ENCODE measurements at places on chromosomes 6 and 20.

DNA sequence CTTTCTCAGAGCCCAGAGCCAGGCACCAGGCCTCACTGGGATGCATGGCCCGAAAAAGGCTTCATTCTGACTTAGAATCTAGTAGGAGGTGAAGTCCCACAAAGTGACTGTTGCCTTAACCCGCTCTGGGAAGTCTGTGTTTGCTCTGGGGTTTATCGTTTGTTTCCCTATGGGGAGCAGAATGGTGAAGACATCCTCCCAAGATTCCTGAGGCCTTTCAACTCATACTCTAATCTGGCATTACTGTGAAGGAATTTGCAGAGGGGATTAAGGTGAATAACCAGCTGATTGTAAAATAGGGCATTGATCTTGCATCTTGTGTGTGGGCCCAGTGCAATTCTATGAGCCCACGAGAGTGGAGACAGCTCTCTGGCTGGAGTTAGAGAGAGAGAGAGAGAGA lies 67.8 kb downstream of the CDH26 start:
- DNase-seq, result no peak

GRCh38 chr6:118789419-118789818 lies 104.5 kb upstream of the ASF1A start:
- no peak for DNase-seq

GRCh38 chr20:63977739-63978276 lies 1.6 kb downstream of the SAMD10 start:
- peak; percentile 37 for DNase-seq

GRCh38 chr6:80547827-80548226 lies 441.4 kb downstream of the BCKDHB start:
- DNase-seq, result no peak

GRCh38 chr20:14955399-14955798 lies 618.0 kb upstream of the FLRT3 start:
- DNase-seq, result no peak

GRCh38 chr6:99446076-99446475 lies 21.0 kb upstream of the PNISR start:
- DNase-seq, result no peak

- no peak for DNase-seq
These were observed 728.4 kb upstream of the FLRT3 start for GRCh38 chr20:15065794-15066193.

- no peak for DNase-seq
These were observed 7.7 kb upstream of the PBOV1 start for GRCh38 chr6:138225953-138226352.

DNA sequence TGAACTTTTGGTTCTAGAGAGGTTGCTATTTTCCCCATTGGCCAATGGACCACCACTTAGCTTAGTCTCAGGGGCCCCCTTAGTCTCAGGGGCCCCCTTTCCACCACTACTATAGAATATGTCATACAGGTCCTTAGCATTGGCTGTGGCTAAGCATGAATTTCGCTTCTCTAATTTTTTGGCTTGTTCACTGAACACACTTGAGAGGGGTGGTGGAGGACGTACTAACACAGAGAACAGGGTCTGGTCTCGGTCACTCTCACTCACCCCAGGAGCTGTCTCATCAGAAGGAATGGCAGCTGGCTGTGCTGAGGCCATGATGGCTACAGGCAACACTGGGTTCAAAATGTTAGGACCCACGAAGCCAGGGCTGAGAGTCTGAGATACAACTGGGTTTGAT lies 30.3 kb downstream of the ZNF318 start:
- DNase-seq, result no peak

DNA sequence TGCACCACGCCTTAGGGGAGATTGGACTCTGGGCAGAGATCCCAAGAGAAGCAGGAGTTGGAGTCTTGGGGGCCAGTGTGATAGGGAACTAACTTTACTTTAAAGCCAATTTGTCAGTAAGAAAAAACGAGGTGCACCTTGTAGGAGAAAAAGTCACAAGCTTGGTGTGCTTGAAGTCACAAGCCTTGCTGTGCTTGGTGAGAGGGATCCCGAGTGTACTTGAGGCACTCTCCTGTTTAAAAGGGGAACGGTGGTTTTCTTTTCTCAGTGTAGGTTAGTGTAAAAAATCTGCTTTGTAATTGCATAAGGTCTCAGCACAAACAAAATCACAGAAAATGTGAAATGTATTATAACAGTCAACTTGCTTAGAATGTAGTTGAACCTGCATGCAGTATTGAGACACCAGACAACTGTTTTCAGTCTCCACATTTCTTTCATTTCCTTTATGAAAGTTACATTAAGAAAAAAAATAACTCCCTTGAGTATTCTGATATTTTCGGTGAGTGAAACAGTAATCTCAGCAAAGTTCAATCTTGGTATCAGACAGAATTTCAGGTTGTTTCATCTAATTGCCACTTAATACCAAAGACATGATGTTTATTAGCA lies 111.1 kb upstream of the DUSP22 start:
- no peak for DNase-seq

DNA sequence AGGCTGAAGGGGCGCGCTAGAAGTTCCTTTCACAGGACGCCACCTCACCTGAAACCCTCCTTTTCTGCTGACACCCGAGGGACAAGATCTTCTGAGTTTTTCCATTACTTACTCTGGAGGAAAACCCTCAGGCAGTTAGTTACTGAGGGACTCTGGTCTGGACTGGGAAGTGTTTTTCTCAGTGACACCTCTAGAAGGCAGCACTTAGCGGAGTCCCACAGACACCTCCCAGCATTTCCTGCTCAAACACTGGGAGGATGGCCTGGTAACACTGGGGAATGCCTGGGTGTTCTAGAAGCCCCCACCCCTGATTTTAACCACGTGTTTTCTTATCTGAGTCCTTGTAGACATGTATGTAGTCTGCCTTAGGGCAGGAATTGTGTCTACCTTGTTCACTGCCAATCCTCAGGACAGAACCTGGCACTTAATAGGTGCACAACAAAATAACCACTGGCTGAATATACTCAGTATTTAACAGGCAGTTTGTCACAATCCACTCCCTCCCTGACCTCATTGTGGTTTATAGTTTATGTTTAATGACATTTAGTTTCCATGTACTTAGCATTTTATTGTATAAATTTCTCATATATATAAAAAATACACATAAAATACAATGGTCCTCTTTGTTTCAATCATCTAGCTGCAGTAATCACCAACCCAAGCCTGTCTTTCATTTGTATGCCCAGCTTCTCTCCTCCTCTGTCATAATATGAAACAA lies 4.8 kb downstream of the GSTA3 start:
- no peak for DNase-seq

DNA sequence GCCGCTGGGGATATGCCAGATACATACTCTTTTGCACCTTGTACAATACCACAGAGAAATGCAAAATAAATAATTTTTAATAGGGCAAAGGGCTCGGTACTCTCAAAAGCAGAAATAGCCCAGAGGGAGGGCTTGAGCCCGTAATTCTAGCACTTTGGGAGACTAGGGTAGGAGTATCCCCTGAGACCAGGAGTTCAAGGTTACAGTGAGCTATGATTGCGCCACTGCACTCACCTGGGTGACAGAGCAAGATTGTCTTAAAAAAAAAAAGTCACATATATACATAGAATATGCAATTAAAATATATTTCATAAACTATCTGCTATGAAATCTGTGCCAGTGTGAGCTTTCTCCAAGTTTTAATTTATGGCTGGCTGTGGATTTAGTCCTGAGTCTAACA lies 818 bp upstream of the TRMT11 start:
- no peak for DNase-seq

- DNase-seq, result no peak
These were observed 91.3 kb downstream of the PSMB1 start for GRCh38 chr6:170461556-170462365.

- no peak for DNase-seq
These were observed 19.5 kb downstream of the TMEM151B start for GRCh38 chr6:44289726-44290260.

- DNase-seq, result no peak
These were observed 7.9 kb upstream of the SLC52A3 start for GRCh38 chr20:776165-776564.

DNA sequence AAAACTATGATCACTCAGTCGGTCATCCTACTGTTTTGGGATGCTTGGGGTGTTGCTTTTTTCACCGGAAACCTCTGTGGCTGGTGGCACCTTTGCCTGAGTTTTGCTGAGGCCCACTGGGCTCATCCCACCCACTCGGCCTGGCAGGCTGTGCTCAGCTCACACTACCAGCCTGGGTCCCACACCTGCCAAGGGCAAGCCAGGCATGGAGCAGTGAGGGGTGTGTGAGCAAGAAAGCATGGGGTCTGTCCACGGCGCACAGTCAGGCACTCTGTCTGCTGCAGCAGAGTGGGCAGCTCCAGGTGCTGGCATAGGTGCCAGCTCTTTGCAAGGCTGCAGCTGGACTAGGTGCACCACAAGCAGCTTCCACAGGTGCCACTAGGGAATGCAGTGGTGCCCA lies 91.7 kb downstream of the TBXT start:
- no peak for DNase-seq

- no peak for DNase-seq
These were observed 262.1 kb downstream of the LRFN2 start for GRCh38 chr6:40325041-40325440.

- no peak for DNase-seq
These were observed 22.4 kb downstream of the RNF8 start for GRCh38 chr6:37376078-37376743.

DNA sequence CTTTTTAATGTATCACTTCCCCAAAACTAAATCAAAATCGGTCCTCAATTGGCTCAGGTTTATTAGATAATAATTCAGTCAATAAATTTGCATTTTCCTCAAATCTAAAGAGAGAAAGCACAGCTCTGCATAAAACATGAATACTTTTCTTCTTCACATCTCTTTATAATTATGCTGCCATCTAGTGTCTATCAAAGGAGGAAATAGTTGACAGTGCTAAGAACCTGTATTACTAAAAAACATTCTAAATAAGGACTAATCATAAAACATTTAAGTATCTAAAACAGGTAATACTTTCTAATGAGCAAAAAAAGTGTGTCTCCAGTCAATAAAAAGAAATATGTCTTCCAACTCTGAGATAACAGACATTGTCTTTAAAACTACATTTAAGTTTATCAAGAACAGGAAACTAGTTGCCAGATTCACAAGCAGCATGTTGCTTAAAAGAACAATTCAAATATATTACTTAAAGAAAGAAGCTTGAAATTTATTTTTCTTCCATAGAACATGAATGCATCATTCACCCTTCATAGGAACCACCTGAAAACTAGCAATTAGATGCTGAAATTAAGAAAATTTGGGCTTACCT lies 56.5 kb upstream of the DST start:
- DNase-seq, result no peak

- no peak for DNase-seq
These were observed 421.9 kb downstream of the PREX1 start for GRCh38 chr20:48405909-48406308.

DNA sequence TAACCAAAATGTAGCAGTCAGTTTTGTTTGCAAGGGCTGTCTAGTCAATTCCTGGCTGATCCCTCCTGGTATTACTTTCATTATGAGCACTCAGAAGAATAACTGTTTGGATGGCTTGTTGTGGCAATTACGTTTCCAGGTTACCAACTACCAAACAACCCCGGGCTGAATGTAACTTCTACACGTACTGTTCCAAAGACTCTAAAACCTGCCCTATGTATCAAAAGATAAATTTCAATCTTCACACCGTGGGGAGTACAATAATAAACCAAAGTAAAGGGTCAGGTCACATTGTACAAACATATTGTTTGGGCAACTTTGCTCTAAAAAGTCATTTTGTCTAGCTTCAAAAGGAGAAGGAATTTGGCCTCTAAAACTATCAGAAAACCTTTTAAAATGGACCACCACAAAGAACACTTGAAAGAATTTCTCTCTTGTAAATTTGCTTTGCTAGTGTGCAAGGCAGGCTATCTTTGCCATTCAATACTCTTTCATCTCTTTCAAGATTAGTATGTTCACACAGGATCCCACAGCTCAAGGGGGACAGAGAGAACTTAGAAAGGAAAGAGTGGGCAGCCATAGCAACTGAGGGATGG lies 27.6 kb downstream of the DCDC2 start:
- DNase-seq, result no peak

DNA sequence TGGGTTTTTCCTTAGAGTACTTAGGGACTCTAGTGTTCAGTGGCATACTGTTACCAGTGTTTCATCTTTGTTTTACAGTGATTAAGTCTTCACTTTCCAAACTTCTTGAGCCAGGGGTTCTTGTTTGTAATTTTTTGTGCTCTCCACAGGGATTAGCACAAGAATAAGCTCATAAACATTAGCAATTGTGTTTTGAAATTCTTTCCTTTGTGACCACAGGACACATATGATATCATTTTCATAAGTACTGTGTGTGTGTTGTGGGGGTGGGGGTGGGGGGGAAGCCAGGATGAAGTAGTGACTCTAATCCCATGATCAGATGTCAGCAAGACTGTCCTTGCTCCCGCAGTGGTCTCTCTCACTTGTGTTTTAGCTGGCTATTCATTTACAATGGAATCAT lies 101.5 kb upstream of the SCP2D1 start:
- DNase-seq, result no peak

DNA sequence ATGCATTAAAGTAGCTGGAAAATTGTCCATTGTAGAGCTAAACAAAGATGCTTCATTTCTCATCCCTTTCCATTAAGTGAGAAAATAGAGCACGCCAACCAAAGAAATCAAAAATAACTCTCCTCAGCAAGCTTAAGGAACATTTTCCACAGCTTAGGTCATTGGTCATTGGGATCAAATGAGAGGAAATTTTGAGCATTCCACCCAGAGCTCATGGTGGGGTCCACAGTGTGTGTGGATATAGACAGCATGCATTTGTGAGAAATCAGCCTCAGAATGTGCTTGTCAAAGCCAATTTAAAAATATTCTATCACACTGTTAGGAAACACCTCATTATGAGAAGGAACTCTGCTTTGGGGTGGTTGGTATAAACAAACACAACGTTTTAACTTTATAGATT lies 97.2 kb downstream of the HDGFL1 start:
- DNase-seq, result no peak

DNA sequence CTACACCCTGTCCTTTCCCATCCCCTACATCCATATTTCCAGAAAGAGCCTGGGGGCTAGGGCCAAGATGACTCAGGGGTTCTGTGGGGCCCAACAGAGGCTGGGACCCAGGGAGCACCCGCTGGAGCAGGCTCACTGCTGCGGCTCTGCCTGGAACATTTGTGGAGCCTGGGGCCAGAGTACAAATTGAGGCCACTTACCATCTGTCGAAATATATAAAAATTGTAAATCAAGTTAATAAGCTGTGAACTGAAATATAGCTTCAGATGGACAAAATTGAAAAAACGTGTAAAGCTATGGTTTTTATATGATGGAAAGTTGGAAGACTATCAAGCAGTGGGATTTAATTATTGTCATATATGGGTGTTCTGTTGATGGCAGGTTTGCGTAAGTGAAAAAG lies 82.9 kb upstream of the ATXN1 start:
- DNase-seq, result no peak

GRCh38 chr6:138590796-138591709 lies 91.8 kb upstream of the NHSL1 start:
- DNase-seq, result no peak

DNA sequence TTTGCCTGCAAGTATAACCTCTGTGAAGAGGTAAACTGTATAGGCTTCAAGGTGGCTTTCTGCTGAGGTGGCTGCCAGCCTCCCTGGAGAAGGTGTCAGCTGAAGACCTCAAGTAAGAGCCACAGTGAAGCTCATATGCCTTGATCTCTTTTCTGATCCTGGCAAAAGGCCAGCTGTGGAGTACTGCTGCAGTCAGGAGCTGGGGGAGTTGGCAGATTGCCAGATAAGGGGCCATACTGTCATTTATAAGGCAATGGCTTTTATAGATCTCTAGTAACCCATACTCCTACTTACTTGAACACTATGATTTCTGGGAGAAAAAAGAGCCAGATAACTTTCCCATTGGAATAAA lies 8.8 kb upstream of the CEP85L start:
- peak; percentile 29 for DNase-seq
